ENCODE measurements at places on chromosomes 12 and 14. TPM values are rescaled to one million over a fixed set of nuclear protein-coding genes. Genes with fewer than 3 reads are reported as not detected.

GRCh38 chr14:53646925-53647324 is 309.7 kb downstream of the BMP4 start:
- no peak for DNase-seq

DNA sequence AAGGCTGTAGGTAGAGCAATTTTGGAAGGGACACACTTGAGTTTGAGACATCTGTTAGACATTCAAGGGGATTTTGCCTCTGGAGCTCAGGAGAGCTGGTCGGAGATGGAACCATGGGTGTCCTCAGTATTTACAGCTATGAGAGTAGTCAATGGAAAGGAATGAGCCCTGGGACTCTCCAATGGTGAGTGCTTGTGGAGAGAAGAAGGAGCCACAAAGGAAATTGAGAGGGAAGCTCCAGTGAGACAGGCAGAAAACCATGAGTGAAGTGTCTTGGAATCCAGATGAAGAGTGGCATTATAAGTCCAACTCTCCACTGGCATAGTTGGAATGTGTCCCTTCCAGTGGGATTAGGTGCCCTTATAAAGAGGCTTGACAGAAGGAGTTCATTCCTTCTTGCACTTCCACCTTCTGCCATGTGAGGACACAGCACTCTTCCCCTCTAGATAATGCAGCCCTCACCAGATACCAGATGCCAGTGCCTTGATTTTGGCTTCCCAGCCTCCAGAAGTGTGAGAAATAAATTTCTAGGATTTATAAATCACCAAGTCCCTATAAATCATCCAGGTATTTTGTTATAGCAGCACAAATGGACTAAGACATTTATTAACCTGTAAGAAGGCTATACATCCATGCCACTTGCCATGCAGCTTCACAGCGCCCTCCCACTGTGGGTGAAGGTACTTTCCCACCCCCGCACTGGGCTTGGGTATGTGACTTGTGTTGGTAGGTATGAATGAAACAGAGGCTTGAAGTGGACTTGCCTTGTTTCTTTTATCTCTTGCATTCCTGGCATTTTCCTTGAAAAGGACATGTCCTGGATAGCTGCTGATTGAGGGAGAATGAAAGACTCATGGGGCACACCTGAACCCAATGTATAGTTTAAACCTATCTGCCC is 27.3 kb downstream of the LLPH start:
- no peak for DNase-seq

DNA sequence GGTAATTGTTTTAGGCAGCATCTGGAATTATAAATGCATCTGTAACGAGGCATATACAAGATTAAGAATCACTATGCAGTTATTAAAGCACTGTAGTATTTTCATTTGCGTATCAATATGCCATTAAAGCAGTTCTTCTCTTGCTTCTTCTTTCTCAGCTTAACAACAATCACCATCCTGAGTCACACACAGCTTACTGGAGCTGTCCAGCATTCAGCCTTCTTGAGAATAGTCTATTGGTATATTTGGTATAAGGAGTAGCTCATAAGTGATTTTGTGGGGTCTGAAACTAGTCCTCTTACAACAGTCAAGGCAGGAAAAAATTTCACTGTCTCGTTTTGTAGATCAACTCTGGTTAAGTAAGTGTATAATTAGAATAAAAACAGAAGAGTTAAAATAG is 523.0 kb upstream of the FOXG1 start:
- no peak for DNase-seq

The TUBA1A gene
- 99.5 TPM for total RNA-seq

DNA sequence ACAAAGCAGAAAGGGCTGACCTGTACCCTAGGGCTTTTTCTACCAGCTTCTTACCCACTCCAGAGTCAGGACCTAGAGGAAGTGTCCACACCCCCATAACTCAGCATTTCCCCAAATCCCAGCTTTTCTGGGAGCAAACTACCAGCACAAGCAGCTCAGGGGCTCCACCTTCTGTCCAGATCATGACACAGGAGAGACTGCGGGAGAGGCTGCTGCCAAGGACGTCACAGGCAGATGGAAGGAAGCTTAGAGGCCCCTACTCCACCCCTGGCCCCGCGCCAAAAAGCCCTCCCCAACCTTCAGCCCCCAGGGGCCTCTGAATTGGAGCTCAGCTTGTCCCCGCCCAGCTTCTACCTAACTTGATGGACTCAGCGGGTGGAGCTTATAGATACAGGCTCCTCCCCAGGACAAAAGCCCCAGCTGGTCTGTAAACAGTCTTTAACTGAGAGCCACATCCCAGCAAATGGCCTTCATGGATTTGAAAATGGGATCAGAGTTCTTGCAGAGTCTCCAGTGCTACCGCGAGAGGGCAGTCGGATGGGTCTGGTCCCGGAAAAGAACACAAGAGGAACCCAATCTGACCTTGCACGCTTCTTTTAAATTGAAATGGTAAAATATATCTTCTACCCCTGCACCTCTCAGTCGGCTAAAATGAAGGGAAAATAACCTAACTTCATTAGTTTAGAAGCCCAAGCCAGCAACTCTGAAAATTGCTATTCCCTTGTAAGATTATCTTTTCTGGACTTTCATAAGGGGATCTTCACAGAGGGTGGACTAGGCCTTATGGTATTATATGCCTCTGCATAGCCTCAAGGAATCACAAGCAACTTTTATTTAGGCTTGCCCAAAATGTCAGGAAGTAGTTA is 6.8 kb upstream of the BAZ2A start:
- DNase-seq: peak; percentile 92

DNA sequence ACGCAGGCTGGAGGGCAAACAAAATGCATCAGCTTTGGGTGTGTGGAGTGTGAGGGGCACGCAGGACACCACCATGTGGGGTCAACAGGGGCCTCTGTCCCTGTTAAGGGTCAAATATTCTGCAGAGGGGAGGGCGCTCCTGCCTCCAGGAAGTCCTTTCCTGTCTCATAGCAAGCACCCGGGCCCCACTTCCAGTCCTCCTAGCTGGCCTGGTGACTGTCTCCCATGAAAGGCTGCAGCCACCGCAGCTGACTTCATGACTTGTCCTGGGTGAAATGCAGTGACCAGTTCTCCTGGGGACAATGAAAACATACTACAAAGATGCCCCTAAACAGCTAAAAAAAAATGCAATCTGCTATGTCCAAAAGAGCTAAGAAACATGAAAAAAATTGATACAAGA is 53.6 kb downstream of the LGMN start:
- DNase-seq: no peak

The KRT1 gene
- total RNA-seq: not detected

DNA sequence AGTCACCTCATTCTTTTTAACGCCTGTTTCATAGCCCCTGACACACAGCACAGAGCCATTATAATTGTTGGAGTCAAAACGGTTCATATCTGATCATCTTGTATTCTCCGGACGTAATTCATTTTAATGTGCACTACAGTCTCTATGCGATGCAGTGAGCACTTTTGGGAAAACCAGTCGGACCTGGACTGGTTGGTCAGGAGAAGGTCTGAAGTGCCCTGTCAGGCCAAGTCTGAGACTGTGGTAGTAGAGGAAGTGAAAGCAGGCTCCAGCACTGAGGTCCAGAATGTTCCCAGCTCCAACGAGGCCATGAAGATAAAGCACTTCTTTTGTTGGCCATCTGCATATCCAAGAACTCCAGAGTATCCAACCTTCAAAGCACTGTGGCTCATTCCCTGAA is 117.1 kb upstream of the NCOR2 start:
- DNase-seq: no peak

The MUCL1 gene
- total RNA-seq: not detected

GRCh38 chr12:4771172-4771959 is 51.2 kb downstream of the GALNT8 start:
- no peak for DNase-seq

DNA sequence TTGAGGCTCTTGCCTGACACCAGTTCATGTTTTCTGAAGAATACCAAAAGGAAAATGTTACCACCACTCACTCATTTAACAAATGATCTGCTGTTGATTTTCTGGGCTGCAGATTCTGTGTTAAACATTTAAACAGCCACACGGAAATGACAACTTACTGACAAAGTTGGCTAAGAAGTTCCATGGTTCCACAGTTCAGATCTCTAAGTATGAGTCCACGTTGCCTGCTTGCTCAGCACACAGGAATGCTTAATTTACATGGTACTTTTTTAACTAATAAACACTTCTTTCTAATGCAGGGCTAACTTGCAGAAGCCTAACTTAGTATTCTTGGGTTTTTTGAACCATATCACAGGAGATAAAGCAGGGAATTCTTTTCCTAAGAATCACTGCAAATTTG is 34.7 kb downstream of the PTGER2 start:
- no peak for DNase-seq

DNA sequence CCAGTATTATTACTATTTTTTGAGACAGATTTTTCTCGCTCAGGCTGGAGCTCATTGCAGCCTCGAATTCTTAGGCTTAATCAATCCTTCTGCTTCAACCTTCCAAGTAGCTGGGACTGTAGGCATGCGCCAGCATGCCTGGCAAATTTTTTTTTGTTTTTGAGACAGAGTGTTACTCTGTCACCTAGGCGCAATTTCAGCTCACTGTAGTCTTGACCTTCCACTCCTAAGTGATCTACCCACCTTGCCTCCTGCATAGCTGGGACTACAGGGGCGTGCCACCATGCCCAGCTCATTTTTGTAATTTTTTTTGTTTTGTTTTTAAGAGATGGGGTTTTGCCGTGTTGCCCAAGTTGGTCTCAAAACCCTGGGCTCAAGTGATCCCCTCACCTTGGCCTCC is 15.2 kb downstream of the ERC1 start:
- DNase-seq: no peak

The CYP46A1 gene
- 0.33 TPM for total RNA-seq

The MMP19 gene
- 0.89 TPM for total RNA-seq

DNA sequence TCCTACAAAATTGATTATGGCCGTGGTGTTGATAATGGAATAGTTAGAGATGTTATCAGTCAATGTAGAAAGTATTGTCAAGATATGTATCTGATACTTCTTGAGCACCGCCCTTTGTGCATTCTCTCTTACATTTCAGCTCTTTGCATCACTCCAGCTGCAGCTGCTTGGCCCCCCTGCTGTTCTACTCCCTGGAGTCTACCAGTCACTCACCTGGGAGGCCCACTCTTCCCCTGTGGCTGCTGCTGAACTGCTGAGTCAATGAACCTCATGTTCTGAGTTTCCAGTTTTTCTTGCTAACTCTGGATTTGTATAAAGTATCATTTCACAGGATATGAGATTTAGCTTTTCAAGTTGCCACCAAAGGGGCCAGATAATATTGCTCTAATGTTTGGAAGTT is 312.8 kb upstream of the SLC16A7 start:
- no peak for DNase-seq

The HAL gene
- total RNA-seq: 0.23 TPM

- no peak for DNase-seq
Measured at GRCh38 chr14:80615831-80616230, 325.7 kb downstream of the CEP128 start.

The MYBPC1 gene
- not detected for total RNA-seq

GRCh38 chr12:2783936-2784600 is 10.7 kb upstream of the FKBP4 start:
- peak; percentile 63 for DNase-seq

The DCAF11 gene
- 105 TPM for total RNA-seq

The AKAP3 gene
- total RNA-seq: 4.1 TPM

DNA sequence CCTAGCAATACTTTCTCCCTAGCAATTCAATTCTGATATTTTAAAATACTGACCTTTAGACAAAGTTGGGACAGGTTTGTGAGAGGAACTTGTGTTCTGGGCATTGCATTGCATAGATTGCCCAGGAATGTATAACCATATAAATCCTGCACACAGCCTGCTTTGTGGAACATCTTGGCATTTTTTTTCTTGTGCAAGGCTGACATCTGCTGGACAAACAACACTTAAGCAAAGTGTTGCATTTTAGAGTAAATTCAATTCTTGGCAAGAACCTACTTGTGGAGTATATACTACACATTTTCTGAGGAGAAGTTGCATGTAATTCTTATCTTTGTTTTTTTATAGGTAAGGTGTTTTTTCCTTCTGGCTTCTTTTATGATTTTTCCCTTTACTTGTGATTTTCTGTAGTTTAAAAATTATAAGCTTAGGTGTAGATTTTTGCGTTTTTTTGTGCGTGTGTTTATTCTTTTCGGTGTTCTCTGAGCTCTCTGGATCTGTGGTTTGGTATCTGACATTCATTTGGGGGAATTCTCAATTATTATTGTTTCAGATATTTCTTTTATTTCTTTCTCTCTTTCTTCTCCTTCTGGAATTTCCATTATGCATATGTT is 26.4 kb downstream of the TESPA1 start:
- DNase-seq: no peak

- DNase-seq: no peak
Measured at GRCh38 chr12:1369938-1370500, 224.4 kb downstream of the FBXL14 start.

The GPD1 gene
- 0.33 TPM for total RNA-seq

The IL31 gene
- total RNA-seq: not detected

DNA sequence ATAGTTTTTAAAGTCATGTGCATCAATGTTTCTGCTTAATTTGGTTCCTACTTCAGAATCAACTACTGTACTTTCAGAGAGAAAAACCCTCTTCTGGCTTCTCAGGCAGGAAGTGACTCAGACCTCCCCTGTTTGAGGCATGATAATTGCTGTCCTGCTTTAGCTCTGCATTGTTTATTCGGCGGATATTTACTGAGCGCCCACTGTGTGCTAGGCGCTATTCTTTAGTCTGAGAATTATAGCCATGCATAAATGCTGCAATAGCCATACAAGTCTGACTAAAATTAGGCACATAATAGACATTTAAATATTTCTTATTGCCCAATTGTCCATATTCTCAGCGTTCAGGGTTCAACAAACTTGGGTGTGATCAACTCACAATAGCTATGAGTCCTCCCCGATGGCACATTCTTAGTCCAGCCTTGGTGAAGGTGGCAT is 6.1 kb upstream of the AMIGO2 start:
- no peak for DNase-seq

- DNase-seq: no peak
Measured at GRCh38 chr12:94954029-94954685, 49.3 kb downstream of the NDUFA12 start.

- no peak for DNase-seq
Measured at GRCh38 chr12:14280921-14281320, 84.6 kb upstream of the ATF7IP start.

DNA sequence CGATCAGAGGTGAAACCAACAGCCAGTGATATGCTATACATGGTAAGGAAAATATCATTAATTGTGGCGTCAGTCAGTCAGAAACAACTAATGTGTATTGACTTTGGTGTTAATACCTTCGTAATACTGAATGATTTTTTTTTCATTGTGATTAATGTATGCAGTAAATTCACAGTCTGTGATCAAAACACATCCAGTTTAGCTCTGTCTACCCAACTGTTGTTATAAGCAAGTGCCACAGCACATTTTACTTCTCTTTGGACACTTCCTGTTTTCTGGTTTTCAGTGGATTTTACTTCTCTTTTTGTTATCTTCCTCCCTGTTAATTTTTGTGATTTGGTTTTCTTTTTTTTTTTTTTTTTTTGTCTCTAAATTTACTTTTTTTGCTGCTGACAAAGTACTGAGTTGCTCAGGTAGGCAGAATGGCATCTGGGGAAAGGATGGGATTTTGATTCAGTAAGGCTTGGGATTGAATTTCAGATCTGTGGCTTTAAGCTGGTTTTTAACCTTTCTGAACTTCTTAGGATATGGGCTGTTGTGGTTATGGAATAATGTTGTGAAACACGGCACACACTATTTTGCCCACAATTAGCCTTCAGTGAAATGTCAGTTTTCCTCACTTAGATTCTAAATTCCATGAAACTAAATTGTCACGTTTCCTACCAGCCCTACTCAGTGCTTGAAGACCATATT is 604 bp downstream of the GLIPR1 start:
- DNase-seq: no peak

- no peak for DNase-seq
Measured at GRCh38 chr14:101969481-101969880, 5.1 kb downstream of the DYNC1H1 start.

All from activated naive CD8-positive, alpha-beta T cell treated with anti-CD3 and anti-CD28 coated beads, Interleukin-2, amount 10 ng/mL, durations not matched to agents 7 days and 5 days (primary cell).